ENCODE measurements at places on chromosomes 5 and 9. TPM values are rescaled to one million over a fixed set of nuclear protein-coding genes. Genes with fewer than 3 reads are reported as not detected.

FRMPD1 gene
- total RNA-seq: 1.1 TPM

LRRC19 gene
- total RNA-seq: 0.11 TPM

SLC27A4 gene
- 8.1 TPM for total RNA-seq

FOXD4L6 gene
- not detected for total RNA-seq

BTNL8 gene
- total RNA-seq: not detected

FGF18 gene
- total RNA-seq: 1.0 TPM

PCDHA2 gene
- total RNA-seq: 0.37 TPM

DCP2 gene
- 102 TPM for total RNA-seq

SEMA5A gene
- 78.6 TPM for total RNA-seq

GRCh38 chr9:116497095-116497890, 189.8 kb upstream of the TRIM32 start:
- DNase-seq: no peak

GRCh38 chr9:22079873-22080341, 70.8 kb upstream of the CDKN2B start:
- DNase-seq: no peak

GRCh38 chr5:5340206-5340729, 82.2 kb upstream of the ICE1 start:
- peak; percentile 48 for DNase-seq

DNA sequence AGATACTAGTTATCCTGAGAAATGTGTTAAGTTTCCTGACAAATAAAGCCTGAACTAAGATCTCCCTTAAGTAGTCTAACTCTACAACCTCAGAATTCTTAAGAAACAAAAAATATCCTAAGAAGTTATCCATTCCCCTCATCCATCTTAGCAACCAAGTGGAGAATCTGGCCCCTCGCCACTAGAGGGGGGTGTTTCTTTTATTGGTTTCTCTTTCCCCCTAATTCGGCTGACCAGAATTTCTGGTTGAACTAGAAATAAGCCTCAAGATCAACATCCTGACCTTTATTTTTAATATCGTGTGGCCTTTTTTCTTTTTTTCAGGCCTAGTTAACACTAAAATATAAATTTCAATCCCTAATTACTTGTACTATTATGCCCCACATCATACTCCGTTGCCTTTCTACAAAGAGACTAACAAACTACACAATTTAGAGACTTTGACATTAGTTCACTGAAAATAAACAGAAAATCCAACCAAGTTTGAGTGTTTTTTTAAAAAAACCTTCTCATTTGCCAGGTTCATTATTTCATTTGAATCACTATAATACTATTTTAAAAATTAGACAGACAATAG, 14.3 kb upstream of the NR4A3 start:
- DNase-seq: peak; percentile 47

- DNase-seq: no peak
Observed at GRCh38 chr5:154788212-154788611, 33.0 kb downstream of the LARP1 start.

DNA sequence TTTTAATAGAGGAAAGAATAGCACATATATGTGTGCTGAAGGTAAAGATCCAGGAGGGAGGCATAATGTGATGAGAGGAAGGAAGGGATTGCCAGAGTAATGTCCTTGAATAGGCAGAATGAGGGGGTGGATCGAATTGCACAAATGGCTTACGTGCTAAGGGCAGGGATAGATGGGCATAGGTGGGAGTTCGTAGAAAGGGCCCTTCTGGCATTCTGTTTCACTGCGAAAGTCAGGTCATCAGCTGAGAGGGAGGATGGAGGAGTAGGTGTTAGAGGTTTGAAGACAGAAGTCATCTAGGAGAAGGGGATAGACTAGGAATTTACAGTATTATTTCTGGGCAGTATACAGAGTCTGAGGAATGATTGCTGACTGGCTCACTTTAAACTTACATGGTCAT, 32.1 kb downstream of the CNOT6 start:
- DNase-seq: no peak

- DNase-seq: no peak
Observed at GRCh38 chr5:61746831-61747575, 414.9 kb downstream of the ZSWIM6 start.

DNA sequence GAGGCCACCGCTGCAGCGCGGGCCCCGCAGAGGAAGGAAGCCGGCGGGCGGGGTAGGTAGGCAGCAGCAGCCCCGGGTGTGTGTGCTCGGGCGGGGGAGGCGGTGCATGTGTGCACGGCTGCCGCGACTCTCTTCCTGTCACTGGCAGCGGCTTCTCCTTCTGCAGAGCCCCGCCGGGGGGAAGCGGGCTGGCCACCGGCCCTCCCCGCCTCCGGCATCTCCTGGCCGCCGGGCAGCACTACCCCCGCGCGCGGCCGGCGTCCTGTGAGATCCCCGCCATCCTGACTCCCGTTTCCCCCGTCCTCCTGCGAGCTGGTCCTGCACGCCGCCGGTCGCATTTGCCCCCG, 315 bp downstream of the PIK3R1 start:
- DNase-seq: no peak

GRCh38 chr5:473551-474192, 30.7 kb downstream of the EXOC3 start:
- DNase-seq: no peak

DNA sequence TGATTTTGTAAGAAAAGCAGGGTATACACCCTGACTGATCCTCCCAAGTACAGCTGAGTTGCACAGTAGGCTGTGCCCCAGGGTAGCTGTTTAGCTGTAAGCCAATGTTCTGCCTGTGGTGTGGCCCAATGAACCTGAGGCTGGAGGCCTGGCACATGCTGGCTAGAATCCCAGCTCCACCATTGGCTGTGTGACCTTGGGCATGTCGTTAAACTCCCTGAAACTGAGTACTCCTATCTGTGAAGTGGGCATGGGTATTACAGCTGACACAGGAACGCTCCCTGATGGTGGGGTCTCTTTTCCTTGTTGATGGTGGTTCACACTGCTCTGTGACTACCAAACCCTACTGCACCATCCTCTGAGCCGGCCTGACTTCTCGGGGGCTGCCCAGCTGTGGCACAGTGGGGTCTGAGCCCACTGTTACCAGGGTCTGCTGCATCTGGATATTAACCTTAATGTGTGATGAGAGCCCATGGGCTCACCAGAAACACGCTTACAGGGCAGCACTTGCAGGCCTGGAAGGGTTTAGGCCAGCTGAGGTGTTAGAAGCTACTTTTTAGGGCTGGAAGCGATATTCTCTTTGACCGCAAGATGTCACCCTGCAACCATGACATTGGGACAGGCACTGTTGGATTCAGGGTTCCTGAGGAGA, 7.0 kb upstream of the GADD45G start:
- DNase-seq: peak; percentile 47

GRCh38 chr5:78705826-78706225, 57.3 kb upstream of the LHFPL2 start:
- DNase-seq: no peak

DNA sequence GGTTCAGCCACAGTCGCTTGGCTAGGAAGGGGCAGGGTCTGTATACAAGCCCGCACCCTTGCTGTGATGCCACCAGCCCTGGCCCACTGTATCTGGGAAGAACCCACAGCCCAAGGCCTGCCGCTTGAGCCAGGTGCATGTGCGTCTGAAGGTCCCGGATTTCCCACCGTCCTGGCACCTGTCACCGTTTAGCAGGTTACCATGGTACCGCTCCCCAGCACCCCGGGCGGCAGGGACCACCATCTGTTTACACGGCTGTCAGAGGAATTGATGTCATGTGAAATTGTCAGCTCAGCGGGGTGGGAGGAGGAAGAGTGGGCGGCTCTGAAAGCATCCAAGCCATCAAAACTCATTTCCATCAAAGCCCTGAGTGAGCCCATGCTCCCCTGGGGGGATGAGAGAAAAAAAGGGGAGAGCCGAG, 92.7 kb downstream of the HRH2 start:
- no peak for DNase-seq

GRCh38 chr5:43320846-43321245, 7.6 kb upstream of the HMGCS1 start:
- no peak for DNase-seq

DNA sequence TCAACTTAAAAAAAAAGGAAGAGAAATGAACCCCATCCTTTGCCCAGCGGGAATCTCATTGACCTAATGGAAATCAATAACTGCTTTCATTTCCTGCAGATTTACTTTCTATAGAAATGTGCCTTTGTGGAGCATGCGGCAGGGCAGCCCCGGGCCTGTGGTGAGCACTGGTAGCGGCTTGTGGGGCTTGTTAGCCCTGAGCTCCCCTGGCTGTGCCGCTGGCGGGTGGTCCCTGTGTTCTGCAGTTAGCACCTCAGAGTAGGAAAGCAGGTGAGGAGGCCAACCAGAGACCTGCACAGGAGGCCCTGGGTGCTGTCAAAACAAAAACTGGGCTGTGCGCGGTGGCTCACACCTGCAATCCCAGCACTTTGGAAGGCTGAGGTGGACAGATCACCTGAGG, 76.8 kb upstream of the CDK20 start:
- DNase-seq: no peak

- DNase-seq: no peak
Observed at GRCh38 chr9:129423216-129423615, 197.7 kb downstream of the C9orf50 start.

- no peak for DNase-seq
Observed at GRCh38 chr5:14655146-14655741, 9.3 kb upstream of the OTULIN start.

- DNase-seq: no peak
Observed at GRCh38 chr5:156350256-156350655, 23.3 kb downstream of the SGCD start.

- DNase-seq: no peak
Observed at GRCh38 chr9:74653410-74654080, 156.4 kb downstream of the RORB start.

GRCh38 chr5:154002511-154003020, 36.1 kb downstream of the FAM114A2 start:
- no peak for DNase-seq

DNA sequence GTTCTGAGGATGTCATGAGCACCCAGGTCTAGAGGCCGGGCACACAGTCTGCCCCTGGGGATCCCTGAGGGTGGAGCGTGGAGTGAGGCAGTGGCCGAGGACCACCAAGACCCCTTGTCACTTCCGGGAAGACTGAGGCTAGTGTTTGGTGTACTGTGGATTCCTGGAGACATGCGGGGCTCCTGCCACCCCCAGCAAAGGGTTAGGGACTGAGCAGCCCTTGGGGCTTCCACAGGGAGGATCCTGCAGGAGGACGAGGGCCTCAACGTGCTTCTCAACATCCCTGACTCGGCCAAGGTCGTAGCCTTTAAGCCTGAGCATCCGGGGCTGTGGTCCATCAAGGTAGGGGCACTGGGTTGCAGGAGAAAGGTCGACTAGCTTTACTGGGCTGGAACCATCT, 29.9 kb downstream of the HMCN2 start:
- DNase-seq: no peak

DNA sequence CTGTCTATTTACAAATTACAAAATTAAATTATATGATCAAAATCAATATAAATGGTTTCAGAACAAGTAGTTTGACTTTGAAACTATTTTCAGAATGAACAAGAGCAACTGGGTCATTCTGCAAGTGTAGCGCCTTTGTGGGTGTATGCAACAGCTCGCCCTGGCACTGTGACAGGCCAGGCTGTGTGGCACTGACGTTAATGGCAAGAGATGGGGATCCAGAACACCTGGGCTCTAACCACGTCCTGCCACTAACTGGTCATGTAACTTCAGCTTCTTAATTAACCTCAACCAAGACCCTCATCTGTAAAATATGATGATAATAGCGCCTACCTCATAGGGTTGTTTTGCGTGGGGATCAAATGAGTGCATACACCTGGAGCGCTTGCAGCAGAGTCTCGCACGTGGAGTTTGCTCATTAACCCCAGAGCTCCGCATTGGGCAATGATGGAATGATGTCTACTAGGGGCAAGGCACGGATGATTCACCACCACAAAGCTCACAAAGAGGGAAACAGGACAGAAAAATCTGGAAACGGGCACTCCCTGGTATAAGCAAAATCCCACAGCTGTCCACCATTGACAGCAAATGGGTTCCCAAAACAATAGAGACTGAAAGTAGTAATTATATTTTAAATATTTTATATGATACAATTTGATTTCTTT, 639.4 kb downstream of the SEMA5A start:
- DNase-seq: no peak

DNA sequence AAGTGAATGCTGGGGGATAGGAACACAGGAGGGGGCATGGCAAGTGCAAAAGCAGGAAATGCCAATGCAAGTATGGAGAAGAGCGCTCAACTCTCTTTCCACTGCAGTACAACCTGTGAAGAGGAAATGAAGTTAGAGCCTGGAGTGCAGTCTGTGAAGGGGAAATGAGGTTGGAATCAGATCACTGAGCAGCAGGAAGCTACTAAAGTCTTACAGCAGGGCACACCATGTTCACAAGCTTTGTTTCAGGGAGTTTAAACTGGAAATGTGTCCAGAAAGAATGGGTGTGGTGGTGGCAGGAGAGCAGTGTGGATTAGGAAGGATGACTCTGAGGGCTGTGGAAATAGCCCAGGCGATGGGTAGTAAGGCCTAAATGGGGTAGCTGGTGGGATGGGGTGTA, 15.4 kb downstream of the ARHGEF37 start:
- DNase-seq: no peak

DNA sequence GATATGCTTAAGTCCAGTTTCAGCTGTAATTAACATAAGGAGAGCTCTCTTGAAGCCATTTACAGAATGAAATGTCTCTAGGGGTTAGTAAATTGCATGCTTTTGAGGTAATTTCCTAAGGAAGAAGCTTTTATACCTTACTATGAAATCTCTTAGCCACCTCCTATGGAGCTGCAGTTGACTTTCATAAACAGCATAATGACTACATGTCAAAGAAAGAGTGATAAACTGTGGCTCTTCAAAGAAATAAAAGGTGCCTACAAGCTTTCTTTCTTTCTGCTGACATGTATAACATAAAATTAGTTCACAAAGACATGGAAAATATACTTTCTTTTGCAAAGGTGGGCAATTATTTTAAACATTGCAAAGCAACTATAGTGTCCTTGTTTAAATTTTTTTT, 90.8 kb downstream of the TMEM167A start:
- no peak for DNase-seq

GRCh38 chr5:154713615-154714125, 41.5 kb upstream of the LARP1 start:
- no peak for DNase-seq

DNA sequence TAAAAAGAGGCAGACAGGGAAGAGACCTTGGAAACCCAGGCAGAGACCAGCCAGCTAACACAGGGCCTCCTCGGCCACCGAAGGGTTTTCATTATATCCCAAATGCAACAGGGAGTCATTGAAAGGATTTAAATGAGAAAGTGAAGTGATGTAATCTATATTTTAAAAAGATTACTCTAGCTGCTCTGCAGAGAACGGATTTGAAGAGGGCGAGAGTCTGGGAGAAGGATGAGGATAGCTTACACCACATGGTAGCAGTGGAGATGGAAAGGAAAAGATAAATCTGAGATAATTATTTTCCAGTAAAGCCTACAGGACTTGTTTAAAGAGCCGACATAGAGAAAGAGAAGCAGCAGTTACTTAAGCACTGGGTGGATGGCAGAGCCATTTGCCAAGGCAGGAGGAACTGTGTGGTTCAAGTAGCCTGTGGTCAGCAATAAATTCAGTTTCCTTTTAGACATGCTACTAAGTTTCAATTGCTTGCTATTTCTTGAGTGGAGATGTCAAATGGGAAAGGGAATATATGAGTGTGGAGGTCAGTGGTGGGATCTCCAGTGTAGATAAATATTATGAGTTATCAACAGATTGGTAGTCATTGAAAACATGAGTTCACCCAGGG, 9.3 kb downstream of the FBN2 start:
- DNase-seq: no peak

GRCh38 chr9:100890321-100890720, 138.2 kb upstream of the PLPPR1 start:
- DNase-seq: no peak

- no peak for DNase-seq
Observed at GRCh38 chr9:14511452-14511851, 181.8 kb downstream of the ZDHHC21 start.

GRCh38 chr5:151115272-151115905, 34.6 kb upstream of the TNIP1 start:
- DNase-seq: no peak

All from urinary bladder (tissue), 4 donors.